ENCODE measurements at places on chromosomes 16 and 17.
A peak's percentile ranks its signal among the peaks of the same experiment; 100 is the strongest.

DNA sequence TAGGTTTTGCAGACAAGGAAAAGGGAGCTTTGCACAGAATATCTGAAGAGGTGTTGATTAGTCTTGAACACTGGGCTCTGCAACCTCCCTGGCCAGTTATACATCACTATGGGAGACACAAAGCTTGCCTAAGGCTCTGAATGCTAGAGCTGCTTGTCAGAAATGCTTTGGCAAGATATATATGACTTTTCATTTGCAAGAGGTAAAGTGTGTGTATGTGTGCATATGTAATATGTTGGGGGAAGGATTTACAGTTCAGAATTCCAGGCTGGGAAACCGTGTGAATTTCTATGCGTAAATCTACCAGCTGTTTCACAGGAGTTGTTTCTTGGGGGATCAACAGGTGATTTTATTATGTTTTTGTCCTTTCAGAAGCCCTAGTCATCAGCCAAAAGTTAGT lies 350.9 kb downstream of the TMEM114 start:
- DNase-seq = no peak

GRCh38 chr16:63880948-63881347 lies 1240.9 kb downstream of the CDH11 start:
- DNase-seq = no peak

DNA sequence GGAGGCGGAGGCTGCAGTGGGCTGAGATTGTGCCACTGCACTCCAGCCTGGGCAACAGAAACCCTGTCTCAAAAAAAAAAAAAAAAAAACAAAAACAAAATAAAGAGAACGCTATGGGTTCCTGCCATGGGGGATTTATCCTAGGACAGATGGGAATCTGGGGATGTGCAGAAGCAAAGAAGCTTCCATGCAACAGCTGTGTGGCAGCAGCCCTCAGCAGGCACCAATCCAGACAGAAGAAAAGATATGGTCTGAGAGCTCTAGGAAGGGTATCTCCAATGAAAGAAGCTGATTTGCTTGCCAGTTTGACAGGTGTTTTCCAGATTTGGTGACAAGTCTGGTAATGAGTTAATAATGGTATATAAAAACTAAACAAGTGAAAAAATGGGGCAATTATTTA lies 11.6 kb downstream of the MYO19 start:
- DNase-seq = no peak

GRCh38 chr16:55835581-55835980 lies 2.7 kb upstream of the CES1 start:
- no peak for DNase-seq

DNA sequence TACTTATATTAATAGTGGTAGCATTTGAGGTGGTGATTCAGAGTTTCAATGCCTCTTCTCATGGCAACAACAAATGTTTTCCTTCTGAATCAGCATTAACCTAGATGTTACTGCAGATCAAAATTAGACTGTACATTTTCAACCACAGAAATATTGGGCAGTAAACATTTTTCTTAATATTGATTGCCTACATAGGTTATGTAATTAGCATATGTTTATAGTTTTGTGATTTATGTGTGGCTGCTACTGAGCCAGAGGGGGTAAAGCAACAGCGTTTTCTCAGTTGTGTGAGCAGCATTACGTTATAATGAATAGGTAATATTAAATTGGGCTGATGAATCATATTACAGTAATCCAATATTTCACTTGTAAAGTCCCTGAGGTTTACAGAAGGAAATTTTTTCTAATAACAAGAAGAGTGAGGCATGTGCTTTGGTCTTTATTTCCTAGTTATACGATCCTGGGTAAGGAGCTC lies 18.8 kb upstream of the BMERB1 start:
- DNase-seq = no peak

- DNase-seq = peak; percentile 92
Observed at GRCh38 chr17:40564883-40565768, at the start of gene CCR7. Gene CCR7 (minus strand): TSS chr17:40565472. CDS start chr17:40565409, 63 bp downstream.

GRCh38 chr17:17416007-17416399 lies 60.8 kb upstream of the MED9 start:
- peak; percentile 47 for DNase-seq

GRCh38 chr16:56399486-56399885 lies 25.9 kb downstream of the AMFR start:
- DNase-seq = no peak

DNA sequence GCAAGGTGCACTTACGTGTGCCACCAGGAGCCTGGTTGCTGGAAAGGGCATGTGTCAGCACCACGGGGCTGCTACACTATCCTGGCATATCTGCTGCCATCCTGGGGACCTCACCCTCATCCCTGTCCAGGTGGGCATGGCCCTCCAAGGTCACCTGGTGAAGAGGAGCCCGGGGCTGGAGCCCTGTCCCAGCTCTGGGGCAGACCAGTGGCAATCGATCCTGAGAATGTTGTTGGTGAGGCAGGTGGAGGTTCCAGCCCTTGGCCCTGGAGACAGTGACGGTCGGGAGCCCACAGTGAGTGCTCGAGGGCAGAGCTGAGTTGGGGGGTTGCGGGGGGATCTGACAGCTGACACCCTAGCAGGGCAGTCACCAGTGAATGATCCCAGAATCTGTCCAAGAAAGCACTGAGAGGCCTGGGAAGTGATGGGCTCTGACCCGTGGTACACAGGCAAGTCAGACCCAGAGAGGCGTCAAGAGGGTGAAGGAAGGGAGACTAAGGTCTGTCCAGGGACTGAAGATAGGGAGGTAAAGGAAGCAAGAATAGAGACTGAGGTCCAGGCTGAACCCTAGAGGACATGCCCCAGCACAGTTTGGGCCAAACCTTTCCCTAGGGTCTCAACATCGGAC lies 17.6 kb downstream of the POLR3K start:
- DNase-seq = no peak

DNA sequence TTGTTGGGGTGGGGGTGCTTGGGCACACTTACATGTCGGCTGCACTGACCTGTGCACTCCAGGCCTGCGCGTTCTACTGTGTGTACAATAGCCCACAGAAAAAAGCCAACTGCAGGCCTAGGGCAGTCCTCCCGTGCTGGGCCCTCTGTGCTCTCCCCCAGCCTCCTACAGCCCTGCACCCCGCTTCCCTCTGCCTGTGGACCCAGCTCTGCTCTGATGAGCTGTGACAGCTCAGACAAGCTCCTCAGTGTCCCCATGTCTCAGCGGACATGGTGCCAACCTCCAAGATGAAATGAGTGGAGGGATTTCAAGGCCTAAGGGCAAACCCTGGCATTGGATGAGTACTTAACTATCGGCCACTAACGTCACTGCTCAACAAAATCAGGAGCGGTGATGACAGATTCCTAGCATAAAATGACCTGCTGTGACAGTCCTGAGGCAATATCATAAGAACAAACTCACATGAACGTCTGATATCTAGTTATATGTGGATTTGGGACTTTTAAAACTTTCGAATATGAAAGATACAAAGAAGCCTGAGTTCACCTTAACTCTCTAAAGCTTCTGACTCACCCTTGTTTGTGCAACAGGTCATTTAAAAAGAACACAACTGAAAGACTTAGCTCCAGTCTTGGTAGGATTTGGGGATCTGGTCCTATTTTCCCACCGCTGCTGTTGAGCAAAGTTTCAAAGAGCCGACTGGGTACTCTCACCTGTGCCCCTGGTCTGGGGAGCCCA lies 34.7 kb downstream of the CCDC57 start:
- no peak for DNase-seq

DNA sequence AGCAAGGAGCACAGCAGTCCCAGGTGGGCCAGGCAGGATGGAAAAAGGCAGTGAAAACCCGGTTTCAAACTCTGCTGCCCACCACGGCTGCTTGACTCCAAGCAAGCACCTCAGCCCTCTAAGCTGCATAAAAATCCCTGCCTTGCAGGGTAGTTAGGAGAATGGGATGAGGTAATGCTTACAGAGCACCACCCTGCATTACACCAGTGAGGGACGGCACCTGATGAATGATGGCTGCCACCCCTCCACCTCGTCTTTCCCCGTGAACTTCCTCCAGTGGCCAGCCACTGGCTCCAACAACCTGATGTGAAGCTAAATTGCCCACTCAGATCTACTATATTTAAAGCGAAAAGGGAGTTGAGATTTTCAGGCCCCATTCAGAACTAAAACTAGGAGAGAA lies 21.3 kb downstream of the MIEF2 start:
- DNase-seq = no peak

GRCh38 chr16:17225541-17225940 lies 245.2 kb downstream of the XYLT1 start:
- DNase-seq = no peak
